Vagina (tissue), 2 donors: ENCODE measurements at places on chromosomes 7 and 10. TPM values are rescaled to one million over a fixed set of nuclear protein-coding genes. Genes with fewer than 3 reads are reported as not detected.

GRCh38 chr10:128035557-128035973 is 90.7 kb downstream of the MKI67 start:
- no peak for DNase-seq

PKD2L1 gene
- total RNA-seq = not detected

GRCh38 chr7:124106575-124106974 is 73.7 kb upstream of the TMEM229A start:
- DNase-seq = no peak

DNA sequence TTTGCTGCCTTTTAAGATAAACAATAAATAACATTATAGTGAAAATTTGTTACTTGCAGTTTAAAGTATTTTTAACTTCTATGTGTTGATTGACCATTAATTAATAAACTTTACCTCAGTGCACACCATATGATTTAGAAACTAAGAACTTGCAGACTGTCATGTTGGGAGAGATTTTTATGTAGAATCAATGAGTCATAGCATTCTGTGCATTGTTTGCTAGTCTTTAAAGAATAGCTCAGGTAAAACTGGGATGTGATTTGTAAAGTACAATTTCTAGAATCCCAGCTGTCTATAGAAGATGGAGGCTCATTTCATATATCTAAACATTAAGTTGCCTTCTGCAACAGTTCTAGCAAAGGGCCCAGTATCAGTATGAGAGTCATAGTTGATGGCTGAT is 199.6 kb upstream of the SEMA3A start:
- no peak for DNase-seq
